ENCODE measurements at places on chromosomes 2 and 18.
A peak's percentile ranks its signal among the peaks of the same experiment; 100 is the strongest.

- H3K27me3 ChIP-seq = no peaks in the 10 kb centered on the region
- H3K27ac ChIP-seq = no peak overlapping the region
- DNase-seq = no peak
- H3K4me1 ChIP-seq = peaks cover 13% of the 10 kb centered on the region
- no peak overlapping the region for H3K4me3 ChIP-seq
These were observed 301.7 kb downstream of the ALK start for GRCh38 chr2:29619689-29620088.

DNA sequence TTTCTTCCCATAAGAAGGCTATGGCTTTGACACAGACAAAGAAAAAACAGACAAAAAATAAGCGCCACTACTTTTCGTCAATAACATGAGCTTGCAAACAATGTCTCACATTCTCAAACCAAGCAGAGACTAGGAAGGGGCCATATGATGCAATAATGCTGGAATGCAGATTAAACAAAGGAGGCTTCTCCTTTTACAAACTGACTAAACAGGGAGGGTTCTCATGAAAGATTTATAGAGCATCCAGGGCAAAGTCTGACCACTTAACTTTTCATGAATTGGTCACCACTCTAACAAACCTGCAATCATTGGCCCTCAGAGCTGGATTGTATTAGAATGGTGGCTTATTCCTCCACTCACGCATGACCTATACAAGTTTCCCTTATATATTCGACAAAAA is 663.3 kb upstream of the CHAC2 start:
- peaks cover 21% of the 10 kb centered on the region for H3K4me1 ChIP-seq
- no peaks in the 10 kb centered on the region for H3K36me3 ChIP-seq
- no peak overlapping the region for H3K4me3 ChIP-seq
- no peak for DNase-seq
- H3K27ac ChIP-seq = peak overlapping the region; percentile 43

DNA sequence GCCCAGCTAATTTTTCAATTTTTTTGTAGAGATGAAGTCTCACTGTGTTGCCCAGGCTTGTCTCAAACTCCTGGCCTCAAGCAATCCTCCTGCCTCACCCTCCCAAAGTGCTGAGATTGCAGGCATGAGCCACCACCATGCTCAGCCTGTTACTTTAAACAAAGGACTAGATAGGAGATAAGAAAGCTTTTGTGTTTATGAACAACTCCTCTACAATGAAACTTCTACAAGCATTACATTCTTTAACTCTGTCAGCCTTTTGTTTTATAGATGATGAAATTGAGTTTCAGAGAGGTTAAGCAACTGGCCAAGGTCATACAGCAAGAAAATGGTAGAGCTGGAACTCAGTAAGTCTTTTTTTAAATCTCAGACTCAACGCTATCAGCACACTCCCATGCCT is 22.7 kb downstream of the ALPK2 start:
- H3K4me1 ChIP-seq = peaks cover 31% of the 10 kb centered on the region
- no peak overlapping the region for H3K27ac ChIP-seq
- H3K36me3 ChIP-seq = no peaks in the 10 kb centered on the region
- no peak overlapping the region for H3K4me3 ChIP-seq
- no peaks in the 10 kb centered on the region for H3K27me3 ChIP-seq

DNA sequence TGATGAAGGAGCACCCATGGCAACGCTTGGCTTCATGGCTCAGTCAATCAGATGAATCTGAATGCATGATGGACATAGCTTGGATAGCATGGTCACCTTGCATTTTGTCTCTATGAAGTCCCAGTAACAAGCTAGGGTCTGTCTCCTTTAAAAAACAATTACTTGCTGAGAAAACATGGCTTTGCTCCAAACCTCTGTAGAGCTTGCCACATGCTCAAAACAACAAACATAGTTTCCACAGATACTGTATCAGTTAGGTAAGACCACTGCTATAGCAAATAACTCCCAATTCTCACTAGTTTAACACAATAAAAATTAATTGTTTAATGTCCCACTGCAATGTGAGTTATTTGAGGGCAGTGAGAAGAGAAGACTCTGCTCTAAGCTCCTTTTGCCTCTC is 401.0 kb downstream of the IRS1 start:
- no peak for DNase-seq
- H3K27ac ChIP-seq = no peak overlapping the region
- H3K4me1 ChIP-seq = no peaks in the 10 kb centered on the region
- no peaks in the 10 kb centered on the region for H3K36me3 ChIP-seq
- no peaks in the 10 kb centered on the region for H3K27me3 ChIP-seq

Data from WTC11 (cell line).